T follicular helper cell (primary cell): ENCODE measurements at places on chromosomes 6 and 20.

DNA sequence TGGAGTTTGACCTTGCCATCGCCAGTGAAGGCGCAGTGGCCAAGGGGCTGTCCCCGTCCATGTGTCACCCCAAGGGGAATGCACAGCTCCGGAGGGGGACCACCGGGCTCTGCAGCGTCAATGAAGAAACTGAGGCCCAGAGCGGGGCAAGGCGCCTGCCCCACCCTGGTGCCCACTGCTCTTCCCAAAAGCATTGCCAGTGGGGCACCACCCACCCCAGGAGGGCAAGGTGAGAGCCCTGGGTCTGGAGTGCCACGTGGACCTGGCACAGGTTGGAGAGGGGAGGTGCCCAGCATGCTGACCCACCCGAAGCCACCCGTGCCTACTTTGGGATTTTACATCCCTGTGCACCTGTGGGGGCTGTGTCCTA, 8.3 kb downstream of the NTSR1 start:
- no peak for DNase-seq

DNA sequence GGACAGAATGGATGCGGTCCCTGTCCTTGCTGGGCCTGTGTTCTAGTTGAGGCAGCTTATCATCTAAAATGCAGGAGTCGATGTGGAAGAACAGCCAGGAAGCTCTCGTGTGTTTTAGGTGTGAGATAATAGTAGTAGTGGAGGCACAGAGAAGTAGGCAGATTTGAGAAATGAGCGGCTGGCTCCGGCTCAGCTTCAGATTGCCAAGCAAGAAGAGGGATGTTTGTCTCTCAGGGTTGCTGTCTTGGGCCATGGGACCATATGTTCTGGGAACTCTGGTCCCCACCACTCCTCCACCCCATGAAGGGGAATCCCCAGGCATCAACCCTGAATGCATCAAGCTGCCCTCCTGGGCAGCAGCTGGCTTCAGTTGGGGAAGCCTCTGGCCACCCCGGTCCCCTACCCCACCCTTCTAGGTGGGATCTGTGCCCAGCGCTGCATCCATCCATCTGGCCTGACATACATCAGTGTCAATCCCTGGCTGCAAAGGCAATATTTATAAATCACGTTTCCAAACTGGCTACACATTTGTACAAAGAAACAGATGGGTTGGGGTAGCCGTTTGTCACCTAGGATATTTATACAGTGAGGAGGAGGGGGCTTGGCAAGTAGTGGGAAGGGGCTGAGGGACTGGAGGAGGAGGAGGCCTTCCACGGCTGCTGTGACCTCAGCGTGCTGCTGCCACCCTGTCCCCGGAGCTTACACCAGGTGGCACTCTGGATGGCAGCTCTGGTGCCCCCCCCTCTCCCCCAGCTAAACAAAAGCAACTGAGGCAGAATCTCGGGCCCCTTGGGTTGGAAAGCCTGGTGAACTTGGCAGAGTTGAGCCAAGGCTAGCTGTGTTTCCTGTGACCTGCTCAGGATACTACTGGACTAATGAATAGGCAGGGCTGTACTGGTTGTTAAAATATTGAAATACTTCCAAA, 64.4 kb downstream of the CD40 start:
- no peak for DNase-seq

DNA sequence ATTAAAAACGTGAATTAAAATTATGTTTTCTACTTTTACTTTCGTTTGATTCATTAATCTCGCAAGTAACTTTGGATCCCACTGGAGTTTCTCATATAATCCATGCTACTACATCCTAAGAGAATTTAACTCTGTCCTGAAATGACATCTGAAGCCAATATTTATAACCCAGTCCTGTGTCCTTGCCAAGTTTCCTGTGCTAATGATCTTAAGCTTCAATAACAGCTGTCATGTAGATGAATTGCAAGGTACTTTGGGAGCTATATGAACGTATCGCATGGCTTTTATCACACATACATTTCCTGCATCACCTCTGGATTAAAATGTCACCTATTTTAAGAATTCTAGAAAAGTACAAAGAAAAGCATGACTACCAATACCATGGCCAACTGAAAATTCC, 833.8 kb upstream of the CITED2 start:
- no peak for DNase-seq

DNA sequence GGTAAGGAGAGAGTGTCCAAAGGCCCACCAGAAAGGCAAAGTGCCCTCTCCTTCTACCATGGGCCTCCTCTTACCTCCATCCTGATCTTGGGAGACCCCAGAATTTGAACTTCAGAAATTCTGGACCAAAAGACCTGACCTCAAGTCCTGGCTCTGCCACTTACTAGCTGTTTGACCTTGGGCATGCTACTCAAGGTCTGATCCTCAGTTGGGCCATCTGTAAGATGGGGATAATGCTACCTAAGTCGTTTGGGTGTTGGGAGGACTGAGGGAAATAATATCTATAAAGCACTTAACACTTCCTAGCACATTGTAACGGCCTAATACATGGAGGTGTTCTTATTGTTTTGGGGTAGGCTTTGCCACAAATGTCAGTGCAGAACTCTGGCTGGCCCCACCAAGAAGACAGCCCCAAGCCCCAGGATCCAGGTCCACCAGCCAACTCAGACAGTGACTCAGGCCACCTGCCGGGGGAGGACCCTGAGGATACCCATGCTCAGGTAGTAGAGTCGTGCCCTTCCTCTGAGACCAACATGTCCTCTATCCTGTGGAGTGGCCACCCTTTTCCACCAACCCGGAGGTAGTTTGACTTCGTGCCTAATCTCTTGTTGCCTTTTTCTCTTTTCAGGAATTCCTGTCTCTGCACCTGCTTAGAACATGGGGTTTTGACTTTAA, 2.7 kb downstream of the PRICKLE4 start:
- DNase-seq: no peak

GRCh38 chr20:2469991-2470422, 582 bp downstream of the SNRPB start:
- DNase-seq: peak; percentile 43

GRCh38 chr20:38975539-38976120, 13.5 kb downstream of the DHX35 start:
- DNase-seq: no peak

DNA sequence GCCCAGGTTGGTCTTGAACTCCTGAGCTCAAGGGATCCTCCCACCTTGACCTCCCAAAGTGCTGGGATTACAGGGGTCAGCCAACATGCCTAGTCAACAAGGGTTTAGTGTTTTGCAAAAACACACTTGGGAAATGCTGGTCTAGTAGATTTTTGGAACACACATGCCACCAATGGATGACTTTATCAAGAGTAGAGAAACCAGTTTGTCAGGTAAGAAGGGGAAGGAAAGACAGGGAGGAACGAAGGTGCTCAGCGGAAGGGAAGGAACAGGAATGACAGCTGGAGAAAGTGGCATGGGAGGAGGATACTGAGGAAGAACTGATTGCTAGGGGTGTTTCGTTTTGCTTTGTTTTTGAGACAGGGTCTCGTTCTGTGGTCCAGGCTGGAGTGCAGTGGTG, 15.6 kb upstream of the SEC63 start:
- no peak for DNase-seq

DNA sequence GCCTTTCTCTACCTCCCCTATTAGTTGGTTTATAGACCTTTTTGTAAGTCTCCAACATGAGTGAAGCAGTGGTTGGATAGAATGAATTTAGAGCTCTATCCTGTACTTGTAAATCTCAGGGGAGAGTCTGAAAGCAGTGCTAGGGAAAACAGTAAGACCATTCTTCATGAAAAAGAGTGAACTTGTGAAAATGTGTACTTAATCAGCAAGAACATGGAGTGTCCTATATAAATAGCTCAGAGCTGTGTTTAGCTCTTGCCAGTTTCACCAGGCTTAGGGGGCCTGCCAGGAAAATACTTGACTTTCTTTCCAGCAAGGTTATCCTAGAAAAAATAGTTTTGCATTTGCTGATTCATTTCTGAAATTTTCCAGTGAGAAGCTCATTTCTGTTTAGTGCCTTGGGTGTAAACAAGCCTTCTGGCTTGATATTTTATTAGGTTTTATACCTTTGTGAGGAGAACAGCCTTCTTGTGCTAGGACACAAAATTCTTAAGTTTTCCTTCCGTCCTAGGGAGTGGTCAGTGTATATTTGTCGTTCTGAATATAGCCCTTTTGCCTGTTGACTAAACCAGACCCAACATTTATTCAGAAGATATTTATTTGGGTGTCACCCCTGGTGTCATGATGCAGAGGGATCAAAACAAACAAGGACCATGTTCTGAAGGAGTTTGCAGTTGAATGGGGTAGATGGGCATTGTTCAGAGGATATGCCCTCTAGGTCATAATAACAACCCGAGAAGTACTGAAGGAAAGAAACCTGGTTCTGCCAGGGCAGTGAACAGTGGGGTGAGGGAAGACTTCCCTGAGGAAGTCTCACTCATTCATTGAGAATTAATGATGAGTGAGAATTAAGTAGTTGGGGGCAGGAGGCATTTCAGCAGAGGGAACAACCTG, 7.6 kb downstream of the ARFGEF2 start:
- no peak for DNase-seq

GRCh38 chr20:63433756-63434531, 38.5 kb downstream of the KCNQ2 start:
- DNase-seq: no peak

DNA sequence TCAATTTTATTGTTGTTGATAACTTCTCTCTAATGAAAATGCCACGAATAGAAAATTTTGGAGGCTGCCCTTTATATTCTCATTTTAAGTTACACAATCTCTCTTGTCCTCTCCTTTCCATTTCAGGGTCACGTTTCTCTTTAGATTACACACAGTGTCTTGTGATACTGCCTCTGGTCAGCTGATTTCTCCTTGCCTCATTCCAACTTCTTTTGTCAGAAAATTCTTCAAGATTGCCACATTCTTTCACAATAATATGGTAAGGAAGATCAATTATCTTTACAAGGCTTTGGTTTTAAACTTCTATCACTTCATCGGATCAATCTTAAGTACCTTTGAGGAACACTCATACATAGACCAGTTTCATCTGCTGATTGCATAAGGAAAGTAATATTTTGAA, 370.3 kb downstream of the RFPL4B start:
- no peak for DNase-seq

DNA sequence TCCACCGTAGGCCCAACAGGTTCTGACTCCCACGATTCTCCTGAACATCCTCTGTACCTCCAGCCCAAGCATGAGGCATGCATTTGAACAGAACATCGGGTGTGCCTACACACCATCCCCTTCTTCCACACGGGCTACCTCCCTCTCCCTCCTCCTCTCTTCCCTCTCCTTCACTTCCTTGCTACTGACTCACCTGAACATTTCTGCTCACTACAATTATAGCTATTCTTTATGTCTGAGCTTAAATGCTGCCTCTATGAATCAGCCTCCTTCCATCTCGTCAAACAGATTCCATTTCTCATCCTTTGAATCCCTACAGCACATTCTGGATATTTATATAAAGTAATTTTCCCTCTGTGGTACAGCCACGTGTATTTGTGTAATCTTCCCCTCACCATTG, 71.4 kb upstream of the MYLIP start:
- no peak for DNase-seq

GRCh38 chr20:1941226-1941625, 46.0 kb downstream of the SIRPA start:
- DNase-seq: no peak

DNA sequence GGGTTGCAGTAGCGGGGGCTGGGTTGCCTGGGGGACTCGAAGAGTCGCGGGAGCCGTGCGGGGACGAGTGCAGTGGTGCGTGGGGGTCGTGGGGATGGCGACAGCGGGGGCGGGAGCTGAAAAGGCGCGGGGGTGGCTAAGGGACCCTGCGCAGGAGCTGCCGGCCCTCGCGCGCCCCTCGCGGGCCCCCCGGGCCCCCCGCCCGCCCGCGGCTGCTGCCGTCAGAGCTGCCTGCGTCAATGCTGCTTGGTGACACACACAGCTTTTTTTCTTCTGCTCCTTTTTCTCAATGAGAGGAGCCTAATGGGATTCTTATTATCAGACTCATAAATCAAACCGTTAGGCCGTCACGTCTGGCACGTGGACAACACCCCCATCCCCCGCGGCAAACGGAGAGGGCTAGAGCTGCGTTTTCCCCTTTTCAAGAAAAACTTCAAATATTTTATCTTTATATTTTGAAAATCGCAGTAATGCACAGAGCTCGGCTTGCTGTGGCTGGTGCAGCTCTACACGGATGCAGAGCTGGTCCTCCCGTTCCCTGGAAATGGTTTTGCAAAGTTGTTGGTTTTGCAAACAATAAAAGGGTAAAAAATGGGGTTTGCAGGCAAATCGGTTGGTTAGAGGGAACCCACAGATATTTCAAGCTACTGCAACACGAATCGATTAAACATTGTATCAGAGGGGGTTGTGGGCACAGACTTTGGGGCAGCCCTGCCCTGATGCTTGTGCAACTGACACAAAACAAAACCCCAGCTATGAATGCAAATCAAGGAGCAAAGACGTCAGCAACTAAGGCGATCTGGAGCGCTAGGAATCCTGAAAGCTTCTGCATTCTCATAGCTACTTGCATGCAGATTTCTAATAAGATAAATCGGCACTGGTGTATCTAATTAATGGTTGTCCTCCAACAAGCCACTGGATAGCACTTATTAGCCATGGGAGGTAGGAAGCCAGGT, 161.4 kb downstream of the TBXT start:
- DNase-seq: no peak

DNA sequence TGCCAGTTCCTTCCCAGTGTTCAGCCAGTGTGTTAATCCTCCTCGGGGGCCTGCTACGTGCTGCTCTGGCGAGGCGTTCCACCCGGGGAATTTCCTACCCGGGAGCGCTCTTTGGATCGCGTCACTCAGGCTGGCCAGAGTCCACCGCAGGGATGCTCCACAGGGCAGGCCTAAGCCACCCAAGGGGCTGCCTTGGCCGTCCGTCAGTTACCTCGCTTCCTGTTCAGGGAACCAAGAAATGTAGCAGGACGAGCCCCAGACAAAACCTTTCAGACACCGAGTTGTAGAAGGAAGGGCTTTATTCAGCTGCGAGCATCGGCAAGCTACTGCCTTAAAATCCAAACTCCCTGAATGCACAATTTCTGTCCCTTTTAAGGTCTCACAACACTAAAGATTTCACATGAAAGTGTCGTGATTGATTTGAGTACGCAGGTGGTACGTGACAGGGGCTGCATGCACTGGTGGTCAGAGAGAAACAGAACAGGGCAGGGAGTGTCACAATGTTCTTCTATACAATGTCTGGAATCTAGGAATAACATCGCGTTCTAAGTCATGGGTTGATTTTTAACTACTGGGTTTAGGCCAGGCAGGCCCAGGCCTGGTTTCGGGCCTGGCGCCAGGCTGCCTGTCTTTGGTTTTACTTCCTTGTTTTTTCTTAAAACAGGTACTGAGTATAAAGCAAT, 15.7 kb upstream of the POU5F1 start:
- DNase-seq: no peak

DNA sequence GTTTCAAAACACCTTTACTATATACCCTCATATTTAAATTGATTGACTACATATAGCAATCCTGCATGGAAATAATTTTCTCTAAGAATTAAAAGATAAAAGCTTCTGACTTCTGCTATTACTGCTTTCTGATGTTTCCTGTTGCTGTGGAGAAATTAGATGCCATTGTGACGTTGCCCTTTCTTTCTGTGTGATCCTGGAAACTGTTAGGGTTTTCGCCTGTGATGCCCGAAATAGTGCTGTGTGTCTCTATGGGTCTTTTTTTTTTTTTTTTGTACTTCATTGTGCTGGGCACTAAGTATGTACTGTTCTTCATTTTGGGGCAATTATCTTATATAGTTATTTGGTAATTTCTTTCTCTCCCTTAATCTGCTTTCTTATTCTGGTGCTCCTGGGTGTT, 205.0 kb downstream of the ARID1B start:
- no peak for DNase-seq
